Suprapubic skin (tissue), 4 donors: ENCODE measurements at places on chromosomes 4 and X. TPM values are rescaled to one million over a fixed set of nuclear protein-coding genes. Genes with fewer than 3 reads are reported as not detected.

The UGT2B15 gene
- not detected for total RNA-seq

- no peaks in the 10 kb centered on the region for H3K4me1 ChIP-seq
- no peaks in the 10 kb centered on the region for H3K36me3 ChIP-seq
- DNase-seq, result no peak
- H3K27me3 ChIP-seq, result no peaks in the 10 kb centered on the region
- no peak overlapping the region for H3K27ac ChIP-seq
- H3K4me3 ChIP-seq, result no peak overlapping the region
These were observed 109.1 kb upstream of the DIPK2B start for GRCh38 chrX:45309801-45310200.

- H3K4me3 ChIP-seq, result no peak overlapping the region
- no peaks in the 10 kb centered on the region for H3K4me1 ChIP-seq
- no peak for DNase-seq
- no peaks in the 10 kb centered on the region for H3K27me3 ChIP-seq
These were observed 18.5 kb downstream of the AMELX start for GRCh38 chrX:11311706-11312105.

DNA sequence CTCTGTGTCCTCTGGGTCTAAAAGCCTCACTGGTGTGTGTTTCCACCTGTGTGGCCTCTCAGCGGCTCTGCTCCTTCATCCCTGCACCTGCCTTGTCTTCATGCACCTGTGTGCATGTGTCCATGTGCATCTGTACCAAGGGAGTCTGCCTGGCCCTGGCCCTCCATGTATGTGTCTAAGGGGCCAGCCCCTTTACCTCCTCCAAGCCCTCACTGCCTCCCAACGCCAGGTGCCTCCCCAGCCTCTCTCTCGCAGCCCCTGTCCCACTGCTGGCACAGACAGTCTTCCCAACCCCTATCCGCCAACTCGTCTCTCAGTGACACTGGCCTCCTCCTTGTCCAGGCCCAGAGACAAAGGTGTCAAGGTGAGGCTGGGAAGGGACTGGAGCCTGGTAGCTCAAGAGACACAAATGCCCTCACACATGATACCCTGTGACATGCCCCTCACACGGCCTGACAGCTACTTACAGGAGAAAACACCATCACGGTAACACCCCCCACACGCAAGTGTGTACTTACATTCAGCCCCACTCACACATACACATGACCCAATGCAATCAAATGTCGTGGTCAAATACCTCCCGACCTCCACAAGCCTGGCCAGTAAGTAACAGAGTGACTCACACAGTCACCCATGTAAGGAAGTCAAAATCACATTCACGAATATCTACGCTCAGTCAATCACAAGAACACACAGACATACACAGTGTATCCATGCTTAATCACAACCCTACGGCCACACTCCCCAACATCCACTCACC, 11.4 kb downstream of the L1CAM start:
- H3K27me3 ChIP-seq, result peaks cover 28% of the 10 kb centered on the region
- DNase-seq, result peak; percentile 40
- H3K4me3 ChIP-seq, result no peak overlapping the region
- H3K4me1 ChIP-seq, result no peaks in the 10 kb centered on the region
- no peaks in the 10 kb centered on the region for H3K36me3 ChIP-seq
- no peak overlapping the region for H3K27ac ChIP-seq

DNA sequence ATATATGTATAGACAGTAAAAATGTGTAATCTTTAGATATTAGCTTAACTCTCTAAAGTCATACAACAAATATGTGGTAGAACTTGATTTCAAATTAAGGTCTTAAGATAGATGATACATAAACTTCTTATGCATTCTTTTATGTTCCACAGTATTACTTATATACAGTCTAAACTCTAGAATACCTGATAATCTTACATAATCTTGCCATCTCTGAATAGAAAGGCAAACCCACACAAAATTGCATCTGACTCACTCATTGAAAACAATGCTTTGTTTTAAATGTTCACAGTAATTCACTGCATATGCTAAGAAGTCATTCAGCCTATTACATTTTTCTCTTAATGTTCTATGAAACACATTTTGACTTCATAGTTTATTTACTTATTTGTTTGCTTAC, 10.1 kb downstream of the SULT1B1 start:
- no peak overlapping the region for H3K27ac ChIP-seq
- DNase-seq, result no peak
- H3K27me3 ChIP-seq, result no peaks in the 10 kb centered on the region
- no peak overlapping the region for H3K4me3 ChIP-seq
- H3K4me1 ChIP-seq, result no peaks in the 10 kb centered on the region

DNA sequence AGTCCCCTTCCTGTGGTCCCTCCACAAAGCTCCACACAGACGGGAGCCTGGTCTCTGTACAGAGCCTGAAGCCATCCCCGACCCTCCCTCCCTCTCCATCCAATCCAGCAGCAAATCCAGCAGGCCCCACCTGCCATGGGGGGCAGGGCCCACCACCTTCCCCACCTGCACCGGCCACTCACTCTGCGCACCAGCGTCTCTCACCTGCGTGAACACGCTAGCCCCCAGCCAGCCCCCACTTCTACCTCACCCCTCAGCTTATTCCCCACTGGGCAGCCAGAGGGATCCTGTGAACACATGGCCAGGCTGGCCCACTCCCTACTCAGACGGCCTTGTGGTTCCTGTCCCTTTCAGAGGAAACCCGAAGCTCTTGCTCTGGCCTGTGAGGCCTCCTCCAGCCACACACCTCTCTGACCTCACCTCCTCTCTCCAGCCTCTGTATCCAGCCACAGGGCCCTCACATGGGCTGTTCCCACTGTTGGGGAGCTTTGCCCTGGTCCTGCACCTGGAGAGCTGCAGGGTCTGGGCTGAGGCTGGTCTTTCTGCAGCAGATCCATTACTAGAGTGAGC, 70.9 kb downstream of the WFS1 start:
- no peak overlapping the region for H3K27ac ChIP-seq
- DNase-seq, result no peak
- no peak overlapping the region for H3K4me3 ChIP-seq
- H3K36me3 ChIP-seq, result no peaks in the 10 kb centered on the region
- no peaks in the 10 kb centered on the region for H3K4me1 ChIP-seq

DNA sequence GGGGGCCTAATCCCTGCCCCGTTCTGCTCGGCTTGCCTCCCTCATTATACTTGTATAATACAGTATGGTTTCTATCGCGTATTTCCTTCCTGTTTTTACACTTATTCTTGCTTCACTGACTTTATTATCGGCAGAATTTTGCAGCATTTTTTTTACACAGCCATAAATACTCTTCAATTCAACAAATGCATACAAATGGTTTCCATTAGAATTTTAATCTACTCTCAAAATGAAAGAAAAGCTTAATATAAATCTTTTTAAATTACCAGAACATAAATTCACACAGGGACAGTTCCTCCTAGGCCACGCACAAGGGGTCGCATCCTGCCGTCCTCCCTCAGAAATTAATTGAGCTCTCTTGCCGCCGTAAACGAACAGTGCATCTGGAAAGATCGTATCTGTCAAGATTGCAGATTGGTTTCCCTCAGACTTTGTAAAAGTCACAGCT, 42.9 kb downstream of the DCTD start:
- H3K27ac ChIP-seq, result no peak overlapping the region
- no peak overlapping the region for H3K4me3 ChIP-seq
- no peaks in the 10 kb centered on the region for H3K36me3 ChIP-seq
- no peak for DNase-seq
- H3K27me3 ChIP-seq, result no peaks in the 10 kb centered on the region

DNA sequence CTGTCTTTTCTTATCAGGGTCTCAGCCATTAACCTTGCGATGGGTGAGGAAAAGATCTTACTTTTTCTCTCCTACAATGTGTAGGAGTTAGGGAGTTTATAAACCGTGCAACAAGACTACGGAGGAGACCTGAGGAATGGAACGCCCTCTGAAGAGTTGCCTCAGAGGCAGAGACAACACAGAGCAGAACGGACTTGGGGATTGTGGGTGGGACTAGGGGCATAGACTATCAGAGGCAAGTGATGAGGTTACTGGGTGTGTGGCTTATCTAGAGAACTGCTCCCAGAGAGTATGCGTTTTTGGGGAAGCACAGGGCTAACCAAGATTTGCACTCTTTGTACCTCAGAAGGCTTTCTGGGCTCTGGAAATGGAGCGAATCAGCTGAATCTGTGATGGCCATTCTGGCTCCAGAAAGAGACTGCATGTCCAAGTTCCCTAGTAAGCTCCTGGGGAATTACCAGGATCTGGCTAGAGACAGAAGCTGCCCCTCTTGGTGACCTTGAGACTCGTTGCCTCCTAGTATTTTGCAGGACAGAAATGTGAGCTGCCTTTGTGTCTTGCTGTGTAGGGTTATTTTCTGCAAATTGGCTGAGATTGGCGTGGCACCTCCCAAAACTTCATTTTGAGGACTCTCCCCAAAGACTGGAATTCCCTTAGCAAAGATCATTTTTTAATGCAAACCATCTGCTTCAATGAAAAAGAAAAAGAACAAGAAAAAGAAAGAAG, 118.9 kb downstream of the ARSF start:
- DNase-seq, result no peak
- no peaks in the 10 kb centered on the region for H3K36me3 ChIP-seq
- no peaks in the 10 kb centered on the region for H3K27me3 ChIP-seq
- H3K27ac ChIP-seq, result no peak overlapping the region

GRCh38 chr4:67052814-67053675, 492.3 kb downstream of the CENPC start:
- H3K36me3 ChIP-seq, result no peaks in the 10 kb centered on the region
- H3K4me1 ChIP-seq, result no peaks in the 10 kb centered on the region
- no peak overlapping the region for H3K27ac ChIP-seq
- no peak overlapping the region for H3K4me3 ChIP-seq

DNA sequence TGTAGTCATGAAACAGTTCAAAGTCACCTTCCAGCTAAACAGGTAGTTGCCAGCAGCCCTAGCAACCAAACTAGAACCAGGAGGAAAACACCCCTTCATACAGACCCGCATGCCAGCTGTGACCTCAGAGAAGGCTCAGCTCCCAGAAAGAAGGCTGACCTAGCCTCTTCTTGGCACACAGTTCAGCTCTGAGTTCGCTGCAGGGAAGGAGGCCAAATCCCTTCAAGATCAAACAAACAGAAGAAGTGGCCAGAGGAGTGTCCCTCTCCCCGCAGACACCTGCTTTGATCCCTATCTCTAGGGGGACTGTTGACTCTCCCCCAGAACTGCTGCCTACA, 56.0 kb downstream of the HADH start:
- H3K27me3 ChIP-seq, result no peaks in the 10 kb centered on the region
- no peaks in the 10 kb centered on the region for H3K36me3 ChIP-seq
- no peak overlapping the region for H3K4me3 ChIP-seq
- peaks cover 7% of the 10 kb centered on the region for H3K4me1 ChIP-seq

- no peaks in the 10 kb centered on the region for H3K36me3 ChIP-seq
- no peak overlapping the region for H3K27ac ChIP-seq
- no peak overlapping the region for H3K4me3 ChIP-seq
- no peak for DNase-seq
- no peaks in the 10 kb centered on the region for H3K27me3 ChIP-seq
- H3K4me1 ChIP-seq, result no peaks in the 10 kb centered on the region
These were observed 11.9 kb downstream of the WDR17 start for GRCh38 chr4:176077561-176077960.
